NCI-H2171 (cell line): ENCODE measurements at places on chromosomes 1 and 21.

DNA sequence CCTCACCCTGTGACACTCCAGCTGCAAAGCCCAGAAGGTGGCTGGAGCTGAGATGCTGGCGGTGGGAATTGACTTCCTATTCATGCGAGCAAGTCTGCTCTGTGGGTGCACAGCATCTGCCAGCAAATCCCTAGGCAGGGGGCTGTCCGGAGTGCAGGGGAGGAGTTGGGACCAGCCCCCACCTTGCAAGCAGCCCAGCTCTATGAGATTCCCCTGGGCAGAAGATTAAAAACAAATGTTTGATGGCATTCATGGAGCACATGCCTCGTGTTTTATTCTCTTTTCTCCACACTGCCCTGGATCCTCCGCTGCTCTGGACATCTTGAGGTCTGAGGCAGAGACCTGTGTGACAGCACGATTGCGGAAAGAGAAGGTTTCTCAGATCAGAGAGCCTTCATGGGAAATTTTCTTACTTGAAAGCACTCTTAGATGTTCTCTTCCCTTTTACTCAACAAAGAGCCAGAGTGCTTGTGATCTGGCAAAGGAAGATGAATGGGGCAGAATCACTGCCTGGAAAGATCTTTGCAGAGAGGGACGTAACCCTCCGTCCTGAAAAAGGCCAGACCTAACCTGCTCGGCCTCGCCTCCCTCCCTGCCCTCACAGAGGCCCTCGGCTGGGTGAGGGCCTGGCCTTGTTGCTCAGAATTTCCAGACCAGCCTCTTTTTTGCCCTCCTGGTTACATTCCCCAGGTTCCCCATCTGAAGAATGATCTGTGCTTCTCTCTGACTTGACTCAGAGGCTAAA, 597.1 kb downstream of the KIF26B start:
- DNase-seq, result no peak

DNA sequence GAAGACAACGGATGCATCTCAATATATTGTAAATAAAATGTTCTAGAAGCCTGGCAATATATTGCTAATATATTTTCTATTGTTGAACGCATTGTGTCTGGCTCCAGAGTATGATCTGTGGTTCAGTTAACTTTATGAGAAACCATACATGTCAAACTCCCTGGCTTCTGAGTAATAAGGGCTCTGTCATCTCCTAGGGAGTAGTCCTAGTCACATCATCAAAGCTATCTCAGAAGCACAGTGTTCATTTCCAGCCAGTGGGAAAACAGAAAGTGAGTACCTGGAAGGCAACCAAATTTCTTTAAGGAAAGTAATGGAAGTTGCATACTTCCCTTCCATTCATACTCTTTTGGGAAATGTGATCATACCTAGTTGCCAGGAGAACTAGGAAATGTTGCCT, 27.0 kb upstream of the ST6GALNAC5 start:
- DNase-seq, result no peak

DNA sequence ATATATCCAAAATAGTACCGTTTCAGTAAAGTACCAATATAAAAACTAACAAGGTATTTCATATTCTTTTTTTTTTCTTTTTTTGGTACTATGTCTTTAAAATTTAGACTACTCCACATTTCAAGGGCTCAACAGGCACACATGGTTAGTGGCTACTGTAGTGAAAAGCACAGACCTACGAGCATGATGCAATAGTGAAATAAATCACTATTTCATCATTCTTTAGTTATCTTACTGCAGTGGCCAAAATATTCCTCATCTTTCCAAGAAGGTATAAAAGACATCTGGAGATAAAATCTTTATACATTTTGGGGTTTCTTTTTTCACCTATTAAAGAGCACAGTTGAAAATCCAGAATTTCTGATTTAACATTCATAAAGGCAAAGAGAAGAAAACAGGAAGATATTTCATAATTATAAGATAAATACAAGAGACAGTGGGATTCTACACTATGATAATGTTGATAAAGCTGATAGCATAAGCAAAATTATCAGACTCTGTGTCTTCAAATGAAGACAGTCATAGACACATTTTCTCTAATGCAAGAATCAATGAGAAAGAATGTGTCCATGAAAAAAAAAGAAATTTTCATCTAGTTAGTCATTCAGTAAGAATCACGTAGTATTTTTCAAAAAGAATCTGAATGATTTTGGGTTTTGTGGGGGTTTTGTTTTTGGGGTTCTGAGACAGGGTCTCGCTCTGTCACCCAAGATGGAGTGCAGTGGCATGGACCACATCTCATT, 41.9 kb downstream of the CEP170 start:
- DNase-seq, result no peak

DNA sequence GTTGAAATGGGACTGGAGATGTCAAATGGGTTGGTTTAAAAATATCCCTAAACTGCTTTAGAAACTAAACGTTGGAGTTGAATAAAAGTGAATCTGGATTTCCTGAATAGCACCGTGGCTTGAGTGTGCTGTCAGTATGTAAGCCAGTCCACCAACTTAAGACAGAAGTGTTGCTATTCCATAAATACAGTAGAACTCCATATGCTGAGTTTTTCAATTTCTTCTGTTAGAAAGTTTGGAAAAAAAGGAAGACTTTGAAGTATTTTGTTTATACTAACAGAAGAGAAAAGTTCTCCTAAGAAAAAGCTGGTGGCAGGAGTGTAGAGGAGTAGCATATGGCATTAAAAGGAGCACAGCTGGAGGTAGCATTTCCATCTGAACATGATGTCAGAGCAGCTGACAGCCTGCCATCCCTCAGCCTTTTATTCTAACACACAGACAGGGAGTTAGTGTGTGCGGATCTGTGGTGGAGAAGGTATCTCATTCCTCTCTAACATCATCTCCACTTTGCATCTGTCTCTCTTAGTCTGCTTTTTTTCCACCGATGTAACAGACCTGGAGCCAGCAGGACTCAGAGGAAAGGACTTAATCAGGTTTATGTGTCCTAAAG, at the start of gene ZBTB18:
Gene ZBTB18 (plus strand): TSS at position 449 of the 610 bp plus-strand sequence. CDS start 149 bp downstream, at position 598.
- peak; percentile 89 for DNase-seq

DNA sequence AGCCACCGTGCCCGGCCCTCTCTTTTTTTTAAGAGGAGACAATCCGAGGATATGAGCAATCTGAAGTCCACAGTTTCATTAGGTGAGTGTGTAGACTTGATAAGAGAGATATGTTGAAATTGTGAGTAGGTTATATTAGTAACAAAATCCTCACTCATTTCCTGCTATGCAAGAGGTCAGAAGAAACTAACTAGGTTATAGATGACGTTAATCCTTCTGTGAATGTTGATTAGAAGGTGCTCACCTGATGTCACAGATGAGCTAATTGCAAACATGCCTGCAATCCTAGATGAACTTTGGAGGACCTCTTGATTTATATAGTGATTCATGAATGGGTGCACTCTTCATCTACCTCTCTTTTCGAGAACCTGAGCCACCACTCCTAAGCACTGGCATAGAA, 29.3 kb downstream of the NTMT2 start:
- DNase-seq, result no peak

GRCh38 chr1:175314300-175314699, 121.7 kb upstream of the KIAA0040 start:
- no peak for DNase-seq

GRCh38 chr1:197862671-197863070, 39.8 kb upstream of the C1orf53 start:
- DNase-seq, result no peak

DNA sequence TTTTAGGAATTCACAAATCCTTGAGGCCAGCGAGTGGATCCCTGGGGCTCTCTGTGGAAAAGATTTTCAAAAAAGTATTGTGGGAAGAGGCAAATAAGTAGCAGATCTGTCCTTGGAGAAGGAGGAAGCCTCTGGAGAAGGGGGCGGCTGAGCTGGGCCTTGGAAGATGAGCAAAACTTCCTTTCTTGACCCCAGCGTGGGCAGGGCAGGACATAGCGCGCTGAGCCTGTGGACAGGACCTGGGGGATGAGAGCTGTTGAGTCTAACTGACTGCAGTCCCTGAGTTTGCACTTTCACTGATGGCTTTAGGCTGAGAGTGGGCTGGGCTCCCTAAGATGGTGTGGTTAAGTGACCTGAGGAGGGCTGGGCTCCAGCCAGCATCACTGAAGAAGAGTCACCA, 170.2 kb upstream of the GALNT2 start:
- DNase-seq, result no peak

DNA sequence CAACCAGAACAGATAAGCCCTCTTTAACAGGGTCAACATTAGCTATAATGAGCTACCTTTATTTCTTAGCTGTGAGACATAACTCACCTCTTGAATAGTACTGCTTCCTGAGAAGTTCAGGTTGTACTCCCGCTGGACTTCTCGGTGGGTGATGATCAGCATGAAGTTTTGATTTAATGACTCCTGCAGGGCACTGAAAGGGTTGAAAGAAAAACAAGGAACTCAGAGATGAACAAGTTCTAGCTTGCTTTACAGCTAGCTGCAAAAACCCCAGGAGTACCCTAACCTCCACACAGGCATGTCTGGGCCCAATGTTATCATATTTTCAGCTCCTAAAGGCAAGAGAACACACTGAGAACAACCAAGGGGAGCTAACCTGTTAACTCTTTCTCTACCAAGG, 254.4 kb downstream of the FAF1 start:
- peak; percentile 76 for DNase-seq

- no peak for DNase-seq
Measured at GRCh38 chr1:9413877-9414213, 121.2 kb downstream of the SPSB1 start.

DNA sequence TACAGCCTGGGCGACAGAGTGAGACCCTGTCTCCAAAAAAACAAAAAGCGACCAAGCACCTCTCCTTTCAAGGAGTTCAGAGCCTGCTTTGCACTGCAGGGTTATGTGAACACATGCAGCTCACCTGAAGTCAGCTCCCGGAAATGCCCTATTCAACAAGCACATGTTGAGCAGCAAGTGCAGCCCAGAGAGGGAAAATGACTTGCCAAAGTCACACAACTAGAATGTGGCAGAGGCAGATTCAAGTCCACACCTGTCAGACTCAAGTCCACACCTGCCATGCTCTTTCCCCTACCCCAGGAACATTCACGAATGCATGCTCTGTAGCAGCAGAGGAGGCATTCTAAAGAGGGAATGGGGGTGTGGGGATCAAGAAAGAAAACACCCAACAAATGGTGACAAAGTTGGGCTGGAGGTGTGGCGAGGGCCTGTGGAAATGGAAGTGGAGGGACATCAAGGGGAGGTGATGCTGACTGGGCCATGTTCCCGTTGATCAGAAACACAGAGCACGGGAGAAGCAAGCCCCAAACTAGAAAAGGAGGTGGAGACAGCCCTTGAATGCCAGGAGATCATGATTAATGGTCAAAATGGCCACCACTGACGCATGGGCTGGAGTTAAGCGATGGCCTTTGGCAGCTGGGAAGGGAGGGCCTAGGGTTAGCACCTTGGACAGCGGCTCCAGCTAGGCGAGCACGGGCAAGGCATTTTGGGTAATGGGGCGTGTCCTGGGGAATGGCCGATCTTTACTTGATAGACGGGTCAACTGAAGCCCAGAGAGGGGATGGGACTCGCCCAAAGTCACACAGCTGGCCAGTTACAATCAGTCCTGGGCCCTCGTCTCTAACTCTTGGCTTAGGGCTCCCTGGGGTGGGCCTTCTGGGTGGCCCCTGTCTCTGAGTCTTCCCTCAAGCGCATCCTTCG, 21.5 kb downstream of the RAP1GAP start:
- no peak for DNase-seq

DNA sequence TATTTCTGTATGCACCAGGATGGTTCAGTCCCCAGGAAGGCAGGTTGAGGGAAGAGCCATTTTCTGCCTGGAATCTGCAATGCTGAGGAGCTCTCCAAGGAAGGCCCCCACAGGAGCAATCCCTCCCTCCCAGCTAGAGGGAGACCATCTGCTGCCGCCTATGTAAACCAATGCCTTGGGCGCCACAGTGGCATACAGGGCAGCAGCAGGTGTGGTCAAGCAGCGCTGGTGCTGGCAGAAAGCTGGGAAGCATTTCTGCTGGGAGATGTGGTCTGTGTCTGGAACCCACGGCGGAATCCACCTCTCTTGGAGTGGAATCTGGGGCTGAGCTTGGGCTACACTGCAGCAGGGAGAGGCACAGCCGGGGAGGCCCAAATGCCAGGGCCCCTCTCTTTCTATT, 283.3 kb downstream of the RRAGC start:
- DNase-seq, result peak; percentile 65

GRCh38 chr1:6110326-6110725, 64.6 kb downstream of the KCNAB2 start:
- no peak for DNase-seq

DNA sequence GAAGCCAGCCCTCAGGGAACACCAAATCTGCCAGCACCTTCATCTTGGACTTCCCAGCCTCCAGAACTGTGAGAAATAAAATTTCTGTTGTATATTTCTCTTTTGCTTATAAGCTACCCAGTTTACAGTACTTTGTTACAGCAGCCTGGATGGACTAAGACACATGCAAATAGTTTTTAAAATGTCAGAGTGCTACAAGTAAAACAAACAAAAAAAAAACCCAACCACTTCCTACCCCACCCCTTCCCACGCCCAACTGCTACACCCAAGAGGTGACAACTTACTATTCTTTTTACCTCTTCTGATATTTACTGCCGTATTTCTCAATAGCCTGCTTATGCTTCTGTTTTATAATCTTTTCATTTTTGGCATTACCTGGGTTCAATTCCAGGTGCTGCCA, 8.6 kb upstream of the SPSB1 start:
- no peak for DNase-seq

DNA sequence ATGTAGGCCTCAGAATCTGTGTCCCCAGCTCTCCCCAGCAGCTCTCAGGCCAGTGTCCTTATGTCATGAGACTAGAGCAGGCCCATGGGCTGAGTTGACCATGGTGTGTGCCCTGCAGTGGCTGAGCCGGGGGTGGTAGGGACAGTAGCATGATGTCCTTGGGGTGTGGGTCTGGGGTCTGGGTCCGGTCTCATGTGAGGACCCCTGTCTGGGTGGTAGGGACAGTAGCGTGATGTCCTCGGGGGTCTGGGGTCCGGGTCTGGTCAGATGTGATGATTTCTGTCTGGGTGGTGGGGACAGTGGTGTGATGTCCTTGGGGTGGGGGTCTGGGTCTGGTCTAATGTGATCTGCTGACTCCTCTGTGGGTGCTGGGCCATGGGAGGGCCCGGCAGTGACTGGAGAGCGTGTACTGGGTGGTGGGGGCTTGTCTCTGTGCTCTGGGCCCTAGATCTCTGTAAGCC, 64.5 kb downstream of the OBSCN start:
- no peak for DNase-seq

GRCh38 chr1:56827711-56828110, 8.5 kb upstream of the FYB2 start:
- no peak for DNase-seq

DNA sequence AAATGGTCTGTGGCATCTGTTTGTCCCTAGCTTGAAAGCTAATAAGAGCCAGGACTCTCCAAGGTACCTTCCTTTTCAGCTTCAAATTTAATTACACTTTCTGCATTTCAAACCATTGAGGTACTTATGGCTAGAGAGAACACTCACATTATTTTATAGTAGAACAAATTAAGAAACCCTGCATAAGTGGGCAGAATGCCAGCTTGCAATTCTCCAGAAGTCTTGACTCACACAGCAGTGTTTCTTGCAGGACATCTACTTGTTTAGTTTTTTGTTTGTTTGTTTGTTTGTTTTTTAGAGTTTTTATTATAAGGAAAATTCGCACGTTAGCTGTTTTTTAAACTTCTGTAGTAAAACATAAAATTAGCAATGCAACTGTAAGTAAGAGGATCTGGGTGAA, 397.2 kb downstream of the NEGR1 start:
- no peak for DNase-seq
